Endodermal cell (in vitro differentiated cells): ENCODE measurements at places on chromosomes 2 and 18. TPM values are rescaled to one million over a fixed set of nuclear protein-coding genes. Genes with fewer than 3 reads are reported as not detected.

- no peaks in the 10 kb centered on the region for H3K4me1 ChIP-seq
- H3K4me3 ChIP-seq = no peak overlapping the region
- no peaks in the 10 kb centered on the region for H3K27me3 ChIP-seq
- no peak overlapping the region for H3K27ac ChIP-seq
- DNase-seq = no peak
Observed at GRCh38 chr2:134555411-134555810, 163.4 kb downstream of the TMEM163 start.

GRCh38 chr2:62151306-62151638, 44.6 kb upstream of the B3GNT2 start:
- H3K36me3 ChIP-seq = no peaks in the 10 kb centered on the region
- no peak overlapping the region for H3K27ac ChIP-seq
- no peak overlapping the region for H3K4me3 ChIP-seq

DNA sequence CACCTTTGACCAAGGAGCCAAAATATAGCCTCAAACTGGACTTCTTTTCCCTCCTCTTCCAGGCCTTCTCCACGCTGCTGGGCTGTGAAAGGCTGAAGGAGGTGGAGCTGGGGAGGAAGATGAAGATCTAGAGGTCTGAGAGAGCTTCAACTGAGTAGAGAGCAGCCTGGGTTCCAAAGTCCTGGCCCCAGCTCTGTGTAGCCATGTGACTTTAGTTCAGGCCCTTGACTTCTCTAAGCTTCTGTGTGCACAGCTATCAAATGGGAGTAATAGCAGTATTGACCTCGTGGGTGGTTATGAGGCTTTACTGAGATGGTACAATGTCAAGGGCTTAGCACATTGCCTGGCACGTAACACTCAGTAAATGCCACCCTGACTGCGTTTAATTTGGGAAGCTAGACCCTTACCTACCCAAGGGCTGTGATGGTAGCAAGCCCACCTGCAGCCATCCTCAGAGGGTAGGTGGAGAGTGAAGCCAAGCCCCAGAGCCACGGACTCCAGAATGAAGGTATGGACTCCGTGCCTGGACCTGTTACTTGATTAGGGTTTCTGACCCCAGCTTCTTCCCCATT, 38.4 kb downstream of the SERTAD2 start:
- no peaks in the 10 kb centered on the region for H3K36me3 ChIP-seq
- H3K4me1 ChIP-seq = peaks cover 11% of the 10 kb centered on the region
- no peak overlapping the region for H3K4me3 ChIP-seq
- H3K27me3 ChIP-seq = no peaks in the 10 kb centered on the region
- H3K27ac ChIP-seq = no peak overlapping the region

GRCh38 chr2:33340280-33340679, 136.2 kb upstream of the RASGRP3 start:
- H3K27me3 ChIP-seq = no peaks in the 10 kb centered on the region
- H3K27ac ChIP-seq = no peak overlapping the region
- no peak for DNase-seq
- H3K4me1 ChIP-seq = peaks cover 5% of the 10 kb centered on the region
- H3K4me3 ChIP-seq = no peak overlapping the region

C2orf66 gene
- 0.15 and 0.18 TPM in 2 replicates for total RNA-seq

DNA sequence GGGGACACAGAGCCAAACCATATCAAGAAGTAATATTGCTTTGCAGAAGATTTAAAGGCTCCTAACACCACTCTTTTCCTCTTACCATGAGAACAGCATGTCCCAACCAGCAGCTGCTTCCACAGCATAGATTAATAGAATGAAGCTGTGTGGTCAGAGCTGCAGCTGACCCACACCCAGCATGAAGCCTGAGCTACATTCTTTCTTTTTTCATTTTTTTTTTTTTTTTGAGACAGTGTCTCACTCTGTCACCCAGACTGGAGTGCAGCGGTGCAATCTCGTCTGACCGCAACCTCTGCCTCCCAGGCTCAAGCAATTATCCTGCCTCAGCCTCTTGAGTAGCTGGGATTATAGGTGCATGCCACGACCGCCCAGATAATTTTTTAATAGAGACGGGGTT, 289.8 kb downstream of the RAD51AP2 start:
- H3K36me3 ChIP-seq = no peaks in the 10 kb centered on the region
- no peak for DNase-seq
- no peaks in the 10 kb centered on the region for H3K27me3 ChIP-seq
- peaks cover 5% of the 10 kb centered on the region for H3K4me1 ChIP-seq
- H3K4me3 ChIP-seq = no peak overlapping the region

MAB21L4 gene
- total RNA-seq = 0.87 TPM in 1 of 3 replicates, not detected in the others

GRCh38 chr18:10497206-10497749, 28.5 kb upstream of the NAPG start:
- no peak overlapping the region for H3K4me3 ChIP-seq
- no peak for DNase-seq
- no peaks in the 10 kb centered on the region for H3K27me3 ChIP-seq
- H3K4me1 ChIP-seq = no peaks in the 10 kb centered on the region
- no peaks in the 10 kb centered on the region for H3K36me3 ChIP-seq

GRCh38 chr18:6614952-6615351, 114.6 kb upstream of the ARHGAP28 start:
- H3K27me3 ChIP-seq = no peaks in the 10 kb centered on the region
- no peak overlapping the region for H3K4me3 ChIP-seq
- no peak overlapping the region for H3K27ac ChIP-seq
- DNase-seq = no peak
- no peaks in the 10 kb centered on the region for H3K36me3 ChIP-seq

DNA sequence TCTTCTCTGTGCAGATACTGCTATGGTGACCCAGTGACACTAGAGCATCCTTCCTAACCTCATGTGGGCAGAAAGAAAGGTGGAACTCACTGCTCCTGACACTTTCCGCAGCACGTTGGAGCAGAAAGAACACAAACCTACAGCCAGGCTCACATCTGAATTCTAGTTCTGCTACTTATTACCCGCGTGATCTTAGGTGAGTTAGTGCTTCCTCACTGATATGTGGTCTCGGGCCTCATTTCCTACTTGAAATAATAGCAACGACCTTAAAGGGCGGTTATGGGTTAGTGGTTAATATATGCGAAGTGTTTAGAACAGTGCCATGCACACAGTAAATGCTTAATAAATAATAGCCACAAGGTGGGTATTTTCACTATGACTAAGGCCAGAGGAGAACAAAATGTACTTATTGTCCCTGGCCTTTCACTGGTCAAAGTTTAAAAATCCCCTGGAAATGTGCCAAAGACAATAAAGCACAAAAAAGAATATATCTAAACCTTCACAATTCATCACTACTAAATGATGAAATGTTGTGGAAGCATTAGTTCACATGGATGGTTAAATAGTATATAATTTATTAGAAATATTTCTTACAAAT, 66.6 kb downstream of the MYOM1 start:
- no peak overlapping the region for H3K4me3 ChIP-seq
- no peak overlapping the region for H3K27ac ChIP-seq
- H3K36me3 ChIP-seq = no peaks in the 10 kb centered on the region
- H3K4me1 ChIP-seq = no peaks in the 10 kb centered on the region
- DNase-seq = no peak

PJVK gene
- total RNA-seq = 2.6 and 6.3 TPM in 2 replicates
